ENCODE measurements at places on chromosomes 12 and 14.

- no peak for DNase-seq
Observed at GRCh38 chr12:55657212-55657611, 20.5 kb downstream of the OR10P1 start.

GRCh38 chr12:108575199-108575912 is 13.0 kb downstream of the ISCU start:
- DNase-seq: no peak

- no peak for DNase-seq
Observed at GRCh38 chr12:63470161-63470560, 198.1 kb downstream of the DPY19L2 start.

DNA sequence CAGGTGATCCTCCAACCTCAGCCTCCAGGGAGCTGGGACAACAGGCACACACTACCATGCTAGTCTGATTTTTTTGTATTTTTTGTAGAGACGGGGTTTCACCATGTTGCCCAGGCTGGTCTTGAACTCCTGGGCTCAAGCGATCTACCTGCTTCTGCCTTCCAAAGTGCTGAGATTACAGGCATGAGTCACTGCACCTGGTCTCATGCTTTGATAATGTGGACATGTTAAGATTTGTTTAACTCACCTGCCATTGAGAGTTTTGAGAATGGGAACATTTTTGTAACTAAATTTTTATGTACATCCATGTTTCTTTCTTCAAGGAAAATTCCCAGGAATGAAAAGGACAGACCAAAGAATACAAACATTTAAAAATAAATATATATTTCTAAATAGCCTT is 121.2 kb downstream of the MIPOL1 start:
- no peak for DNase-seq

- peak; percentile 83 for DNase-seq
Observed at GRCh38 chr12:103626498-103626897, 39.4 kb downstream of the STAB2 start.

GRCh38 chr12:47556261-47557030 is 149.4 kb downstream of the RPAP3 start:
- no peak for DNase-seq

DNA sequence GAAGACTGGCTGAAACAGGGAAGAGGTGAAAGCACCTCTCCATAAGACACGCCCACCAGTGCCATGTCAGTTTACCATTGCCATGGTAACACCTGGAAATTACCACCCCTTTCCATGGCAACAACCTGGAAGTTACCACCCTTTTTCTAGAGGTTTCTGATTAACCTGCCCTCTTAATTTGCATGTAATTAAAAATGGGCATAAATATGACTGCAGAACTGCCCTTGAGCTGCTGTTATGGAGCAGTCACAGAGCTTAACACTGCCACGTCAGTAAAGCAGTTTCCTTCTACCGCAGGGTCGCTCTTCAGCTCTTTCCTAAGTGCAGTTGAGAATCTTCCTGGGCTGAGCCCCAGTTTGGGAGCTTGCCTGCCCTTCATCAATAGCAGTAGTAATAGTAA is 55.2 kb downstream of the RASSF3 start:
- DNase-seq: peak; percentile 45

GRCh38 chr14:104295681-104296387 is 157.4 kb downstream of the KIF26A start:
- no peak for DNase-seq

DNA sequence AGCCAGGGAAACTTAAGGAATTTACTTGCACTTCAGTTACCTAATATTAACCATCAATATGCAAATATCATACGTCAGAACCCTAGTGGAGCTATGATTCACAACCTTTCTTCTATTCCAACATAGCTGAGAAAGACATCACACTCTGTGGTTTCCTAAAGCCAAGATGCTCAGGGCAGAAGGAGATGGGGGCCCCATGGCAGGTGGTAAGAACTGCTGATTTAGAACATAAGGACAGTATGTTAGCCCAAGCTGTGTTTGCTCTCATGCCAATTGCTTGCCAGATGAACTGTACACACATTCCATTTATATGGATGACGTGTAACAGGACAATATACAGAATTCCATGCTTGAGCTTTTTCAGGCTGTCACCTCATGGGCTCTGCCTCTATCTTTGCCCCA is 34.6 kb downstream of the HECTD4 start:
- no peak for DNase-seq

GRCh38 chr12:113066813-113067400 is 10.4 kb downstream of the DTX1 start:
- peak; percentile 57 for DNase-seq

- DNase-seq: no peak
Observed at GRCh38 chr14:42921901-42922300, 1315.2 kb downstream of the LRFN5 start.

DNA sequence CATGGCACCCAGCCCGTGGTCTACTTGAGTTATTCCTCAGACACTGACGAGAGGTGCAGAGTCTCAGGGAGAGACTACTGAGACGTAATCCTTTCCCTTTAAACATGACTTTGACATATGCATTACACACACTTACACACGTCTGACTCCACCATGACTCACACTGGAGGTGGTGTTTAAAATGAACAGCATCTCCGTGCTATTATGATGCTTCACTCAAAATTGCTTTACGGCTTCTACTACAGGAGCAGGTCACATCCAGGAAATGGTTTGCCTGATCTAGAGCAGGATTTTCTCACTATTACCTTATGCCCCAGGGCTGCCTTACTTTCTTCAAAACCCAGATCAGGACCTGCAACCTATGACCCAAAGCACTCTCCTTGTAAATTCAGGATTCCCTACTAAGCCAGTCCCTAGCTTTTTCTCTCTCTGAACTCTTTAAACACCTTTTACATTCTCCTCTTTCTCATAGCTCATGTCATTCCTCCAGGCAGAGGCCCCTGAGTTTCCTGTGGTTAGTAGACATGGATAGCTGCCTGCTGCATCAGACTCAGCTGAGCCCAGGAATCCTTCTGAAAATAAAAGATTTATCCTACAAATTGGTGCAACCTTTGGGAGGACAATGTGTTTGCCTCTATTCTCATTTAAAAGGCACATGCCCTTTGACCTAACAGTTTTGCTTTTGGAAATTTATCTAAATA is 31.2 kb downstream of the TMCC3 start:
- DNase-seq: no peak

GRCh38 chr12:25089738-25090137 is 105.2 kb downstream of the DNAI7 start:
- no peak for DNase-seq

DNA sequence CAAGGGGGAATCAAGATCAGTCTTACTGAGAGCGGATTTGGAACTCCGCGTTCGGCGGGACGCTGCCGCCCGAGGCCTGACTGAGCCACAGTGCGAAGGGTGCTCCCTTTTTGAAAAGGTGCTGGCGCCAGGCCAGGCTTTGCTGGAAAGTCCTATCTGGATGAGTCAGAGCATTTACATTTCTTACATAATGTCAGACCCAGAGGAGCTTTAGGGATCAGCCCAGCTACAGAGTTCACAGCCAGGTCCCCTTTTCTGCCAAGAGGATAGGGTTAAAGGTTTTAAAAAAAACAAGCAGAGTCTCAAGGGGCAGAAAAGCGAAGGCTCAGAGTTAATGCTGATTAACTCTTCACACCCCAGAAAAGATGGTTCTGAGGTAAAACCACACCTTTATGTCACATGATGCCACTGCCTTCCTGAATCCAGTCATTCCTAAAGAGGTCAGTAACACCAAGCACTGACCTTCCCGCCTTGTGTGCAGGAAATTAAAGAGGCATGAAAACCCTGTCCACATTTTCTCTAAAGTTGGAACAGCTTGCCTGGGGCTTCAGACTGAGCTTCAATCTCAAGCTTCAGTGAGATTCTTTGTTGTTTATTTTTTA is 11.7 kb upstream of the FBXL14 start:
- DNase-seq: peak; percentile 60

- DNase-seq: no peak
Observed at GRCh38 chr12:130703733-130704375, 12.2 kb downstream of the RIMBP2 start.

DNA sequence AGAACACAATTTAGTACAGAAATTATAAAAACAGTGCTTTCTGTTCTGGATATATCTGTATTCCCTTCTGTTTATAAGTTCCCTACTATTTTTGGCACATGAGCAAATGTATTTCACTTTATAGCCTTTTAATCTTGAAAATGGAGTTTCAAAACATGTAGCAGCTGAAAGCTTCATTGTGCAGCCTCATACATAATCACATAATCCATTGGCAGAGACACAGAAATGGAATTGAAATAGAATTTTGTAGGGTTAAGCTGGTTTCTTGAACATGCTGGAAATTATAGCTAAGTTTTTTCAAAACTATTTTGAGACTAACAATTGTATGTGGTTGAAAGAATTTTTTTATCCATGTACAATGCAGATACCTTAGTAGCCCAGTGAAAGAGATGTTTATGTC is 614.3 kb upstream of the MDGA2 start:
- DNase-seq: no peak

DNA sequence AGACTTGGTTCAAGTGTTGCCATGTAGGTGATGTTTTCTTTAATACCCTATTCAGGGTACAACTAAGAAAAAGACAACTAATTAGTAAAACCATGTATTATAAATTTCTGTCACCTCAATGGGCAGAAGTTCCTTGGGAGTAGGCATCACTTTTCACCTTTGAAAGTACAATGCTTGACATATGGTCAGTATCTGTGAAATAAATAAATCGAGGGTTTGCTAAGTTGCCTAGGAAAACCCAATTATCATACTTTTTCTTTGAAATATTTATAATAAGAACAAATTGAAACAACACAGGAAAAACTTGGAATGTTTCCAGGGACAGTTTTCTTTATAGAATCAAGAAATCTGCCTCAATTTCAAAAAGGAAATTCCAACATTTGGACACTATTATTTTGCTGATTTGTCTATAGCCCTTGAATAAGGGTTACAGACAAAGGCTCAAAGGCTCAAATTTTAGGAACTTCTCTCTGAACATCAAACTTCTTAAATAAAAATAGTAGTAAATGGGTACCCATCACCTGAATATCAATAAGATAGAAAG is 13.7 kb downstream of the FGD6 start:
- no peak for DNase-seq

DNA sequence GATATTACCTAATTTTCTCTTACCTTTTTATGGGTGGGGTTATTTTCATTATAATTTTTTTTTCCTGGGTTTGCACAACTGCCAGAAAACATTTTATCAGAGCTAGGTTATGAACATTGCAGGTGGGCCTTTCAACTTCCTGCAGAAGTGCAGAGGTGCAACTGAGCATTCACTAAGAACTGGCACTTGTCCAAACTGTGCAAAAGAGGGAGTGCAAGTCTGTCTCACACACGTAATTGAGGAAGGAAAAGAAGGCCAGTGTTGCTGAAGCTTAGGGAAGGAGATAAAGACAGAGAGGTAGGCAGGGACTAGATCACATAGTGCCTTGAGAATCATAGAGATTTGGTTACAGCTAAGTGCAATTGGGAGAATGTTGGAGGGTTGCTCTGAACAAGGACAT is 14.1 kb upstream of the AMN1 start:
- no peak for DNase-seq

- peak; percentile 38 for DNase-seq
Observed at GRCh38 chr12:74689071-74689655, 151.5 kb downstream of the ATXN7L3B start.

- peak; percentile 18 for DNase-seq
Observed at GRCh38 chr12:46160101-46160980, 108.5 kb downstream of the SLC38A1 start.

- peak; percentile 77 for DNase-seq
Observed at GRCh38 chr12:66688846-66689439, 10.1 kb upstream of the GRIP1 start.

GRCh38 chr12:115756271-115756670 is 521.2 kb downstream of the MED13L start:
- DNase-seq: no peak

GRCh38 chr12:40175489-40175888 is 49.3 kb upstream of the LRRK2 start:
- no peak for DNase-seq

DNA sequence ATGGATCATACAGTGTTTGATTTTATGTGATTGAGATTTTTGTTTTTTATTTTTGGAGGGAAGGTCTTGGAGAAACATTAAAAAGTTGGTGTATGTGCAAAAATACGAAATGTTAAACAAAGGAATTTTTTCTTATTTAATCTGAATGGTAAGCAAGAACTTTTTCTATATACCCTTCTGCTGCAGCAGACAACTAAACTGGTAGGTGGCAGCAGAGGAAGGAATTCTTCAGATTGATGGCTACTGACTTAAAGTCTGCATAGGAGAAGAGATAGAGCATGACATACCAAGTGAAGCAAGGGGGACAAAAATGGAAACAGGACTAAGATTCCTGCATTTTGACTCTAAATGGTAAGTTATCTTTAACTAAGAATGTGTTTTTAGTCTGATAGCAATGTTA is 42.0 kb upstream of the A2ML1 start:
- DNase-seq: no peak
